ENCODE measurements at places on chromosomes 2 and 18.

GRCh38 chr2:122009561-122009960, 254.1 kb downstream of the TSN start:
- no peaks in the 10 kb centered on the region for H3K4me1 ChIP-seq
- DNase-seq = no peak
- H3K4me3 ChIP-seq = no peak overlapping the region
- H3K27ac ChIP-seq = no peak overlapping the region
- H3K36me3 ChIP-seq = no peaks in the 10 kb centered on the region

GRCh38 chr2:1306014-1306686, 107.1 kb upstream of the TPO start:
- H3K27me3 ChIP-seq = no peaks in the 10 kb centered on the region
- no peak for DNase-seq
- no peak overlapping the region for H3K27ac ChIP-seq
- no peaks in the 10 kb centered on the region for H3K4me1 ChIP-seq
- H3K4me3 ChIP-seq = no peak overlapping the region
- no peaks in the 10 kb centered on the region for H3K36me3 ChIP-seq

GRCh38 chr2:169528271-169528701, 18.8 kb downstream of the KLHL41 start:
- peak; percentile 83 for DNase-seq
- no peak overlapping the region for H3K4me3 ChIP-seq
- no peaks in the 10 kb centered on the region for H3K4me1 ChIP-seq
- no peak overlapping the region for H3K27ac ChIP-seq

DNA sequence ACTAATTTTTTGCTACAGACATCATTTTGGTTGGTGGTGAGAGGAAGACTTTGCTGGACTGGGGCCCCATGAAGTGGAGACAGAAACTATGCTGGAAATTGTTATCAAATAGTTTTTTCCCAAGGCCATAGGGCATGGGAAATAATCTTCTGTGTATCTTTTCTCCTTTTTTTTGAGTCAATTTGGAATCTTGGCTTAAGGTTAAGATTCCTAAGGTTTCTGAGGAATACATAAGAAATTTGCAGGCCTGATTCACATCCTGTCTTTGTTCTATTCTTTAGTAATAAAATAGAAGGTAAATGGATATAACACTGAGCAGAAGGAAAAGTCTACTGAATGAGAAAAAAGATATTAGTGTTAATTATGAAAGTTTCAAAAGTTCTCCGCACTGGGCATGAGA, 16.6 kb downstream of the SMC6 start:
- H3K4me1 ChIP-seq = no peaks in the 10 kb centered on the region
- no peaks in the 10 kb centered on the region for H3K27me3 ChIP-seq
- H3K4me3 ChIP-seq = no peak overlapping the region
- H3K27ac ChIP-seq = no peak overlapping the region

DNA sequence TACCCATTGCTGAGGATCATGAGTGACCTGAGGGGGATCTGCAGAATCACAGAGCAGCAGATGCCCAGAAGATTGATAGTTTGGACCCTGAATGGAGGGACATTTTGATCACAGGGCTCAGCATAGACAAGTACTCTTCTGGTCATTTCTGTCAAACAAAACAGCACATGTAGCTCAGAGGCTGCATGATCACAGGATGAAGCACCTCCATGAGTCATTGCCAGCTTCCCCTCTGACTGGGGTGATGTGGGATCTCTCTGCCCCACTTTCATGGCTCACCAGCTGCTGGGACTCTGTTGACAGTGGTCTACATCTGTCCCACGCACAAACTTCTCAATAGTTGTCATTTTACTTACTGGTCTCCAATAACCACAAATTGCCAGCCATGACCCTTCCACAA, 264.1 kb downstream of the RPIA start:
- no peak for DNase-seq
- no peak overlapping the region for H3K27ac ChIP-seq
- no peak overlapping the region for H3K4me3 ChIP-seq
- H3K36me3 ChIP-seq = no peaks in the 10 kb centered on the region
- H3K27me3 ChIP-seq = peaks cover 8% of the 10 kb centered on the region
- H3K4me1 ChIP-seq = no peaks in the 10 kb centered on the region

- peaks cover 56% of the 10 kb centered on the region for H3K27me3 ChIP-seq
- H3K36me3 ChIP-seq = no peaks in the 10 kb centered on the region
- no peak for DNase-seq
- H3K27ac ChIP-seq = no peak overlapping the region
- no peak overlapping the region for H3K4me3 ChIP-seq
- H3K4me1 ChIP-seq = peaks cover 8% of the 10 kb centered on the region
Observed at GRCh38 chr18:61891271-61891670, 1.5 kb downstream of the RNF152 start.

DNA sequence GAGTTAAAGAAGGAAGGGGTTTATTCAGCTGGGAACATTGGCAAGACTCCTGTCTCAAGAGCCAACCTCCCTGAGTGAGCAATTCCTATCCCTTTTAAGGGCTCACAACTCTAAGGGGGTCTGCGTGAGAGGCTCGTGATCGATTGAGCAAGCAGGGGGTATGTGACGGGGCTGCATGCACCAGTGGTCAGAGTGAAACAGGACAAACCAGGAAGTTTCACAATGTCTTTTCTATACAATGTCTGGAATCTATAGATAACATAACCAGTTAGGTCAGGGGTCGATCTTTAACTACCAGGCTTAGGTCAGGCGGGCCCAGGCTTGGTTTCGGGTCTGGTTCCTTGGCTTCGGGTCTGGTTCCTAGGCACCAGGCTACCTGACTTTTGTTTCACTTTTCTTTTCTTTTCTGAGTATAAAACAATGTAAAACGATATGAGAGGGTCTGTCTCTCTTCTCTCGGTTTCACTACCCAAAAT, 30.1 kb upstream of the LIPG start:
- peaks cover 29% of the 10 kb centered on the region for H3K27me3 ChIP-seq
- peaks cover 2% of the 10 kb centered on the region for H3K36me3 ChIP-seq
- no peak for DNase-seq
- no peaks in the 10 kb centered on the region for H3K4me1 ChIP-seq

- DNase-seq = no peak
- H3K4me3 ChIP-seq = no peak overlapping the region
- no peak overlapping the region for H3K27ac ChIP-seq
- no peaks in the 10 kb centered on the region for H3K27me3 ChIP-seq
- H3K36me3 ChIP-seq = no peaks in the 10 kb centered on the region
Observed at GRCh38 chr2:212154477-212154878, 384.1 kb downstream of the ERBB4 start.

DNA sequence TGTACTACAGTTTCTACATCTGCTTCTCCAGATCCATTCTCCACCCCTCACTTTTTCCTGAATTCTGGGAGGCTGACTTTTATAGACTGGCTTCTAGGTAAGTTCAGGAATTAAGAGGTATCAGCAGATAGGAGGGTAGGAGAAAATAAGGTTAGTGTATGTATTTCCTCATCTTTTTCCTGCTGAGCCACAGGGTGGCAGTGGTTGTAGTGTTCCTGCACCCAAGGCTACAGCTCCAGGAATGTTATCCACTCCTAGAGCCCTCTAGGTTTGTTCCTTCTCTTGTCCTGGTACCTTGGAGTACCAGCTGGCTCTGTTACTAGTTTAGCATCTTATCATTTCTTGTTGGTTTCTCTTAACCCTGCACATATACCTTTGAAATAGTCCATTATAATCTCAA, 40.7 kb upstream of the C2orf66 start:
- peaks cover 55% of the 10 kb centered on the region for H3K36me3 ChIP-seq
- no peak overlapping the region for H3K4me3 ChIP-seq
- DNase-seq = no peak
- peaks cover 32% of the 10 kb centered on the region for H3K4me1 ChIP-seq

- no peak for DNase-seq
- H3K4me1 ChIP-seq = peaks cover 3% of the 10 kb centered on the region
- peaks cover 30% of the 10 kb centered on the region for H3K27me3 ChIP-seq
- no peak overlapping the region for H3K4me3 ChIP-seq
- no peaks in the 10 kb centered on the region for H3K36me3 ChIP-seq
Observed at GRCh38 chr2:9251154-9252001, 44.8 kb downstream of the ASAP2 start.

GRCh38 chr2:132909427-132909826, 239.4 kb upstream of the LYPD1 start:
- DNase-seq = no peak
- no peaks in the 10 kb centered on the region for H3K36me3 ChIP-seq
- H3K27me3 ChIP-seq = no peaks in the 10 kb centered on the region

DNA sequence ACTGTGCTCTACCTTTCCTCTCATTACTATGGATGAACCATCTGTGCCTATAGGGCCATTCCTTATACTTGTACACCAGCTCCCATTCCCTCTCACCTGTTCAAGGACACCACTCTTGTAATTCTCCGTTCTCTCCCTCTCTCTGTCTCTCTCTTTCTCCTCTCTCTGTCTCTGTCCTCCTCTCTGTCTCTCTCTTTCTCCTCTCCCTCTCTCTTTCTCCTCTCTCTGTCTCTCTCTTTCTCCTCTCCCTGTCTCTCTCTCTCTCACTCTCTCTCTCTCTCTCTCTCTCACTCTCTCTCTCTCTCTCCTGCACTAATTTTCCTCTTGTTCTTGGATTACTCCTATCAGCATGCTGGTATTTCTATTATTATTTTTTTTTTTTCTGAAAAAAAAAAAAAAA, 78.9 kb upstream of the RMDN2 start:
- H3K36me3 ChIP-seq = peaks cover 2% of the 10 kb centered on the region
- DNase-seq = no peak
- no peak overlapping the region for H3K4me3 ChIP-seq
- no peak overlapping the region for H3K27ac ChIP-seq

DNA sequence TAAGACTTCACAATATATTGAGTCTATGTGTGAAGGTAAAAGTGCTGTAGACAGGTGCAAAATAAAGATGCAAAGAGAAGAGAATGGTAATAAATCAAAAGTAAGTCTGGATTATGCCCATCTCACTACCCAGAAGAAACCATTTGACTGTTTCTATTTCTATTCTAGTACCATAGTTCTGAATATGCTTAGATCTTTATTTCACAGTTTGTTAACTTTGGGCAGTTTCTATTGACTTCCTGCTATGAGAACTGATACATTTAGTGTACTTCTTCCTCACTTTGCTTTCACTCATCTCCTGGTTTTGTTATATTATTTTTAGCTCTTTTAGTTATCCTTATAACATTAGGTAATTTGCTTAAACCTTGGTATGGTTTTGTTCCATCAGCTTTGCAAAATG, 94.9 kb downstream of the HS1BP3 start:
- no peak overlapping the region for H3K27ac ChIP-seq
- H3K27me3 ChIP-seq = peaks cover 17% of the 10 kb centered on the region
- no peak overlapping the region for H3K4me3 ChIP-seq
- H3K4me1 ChIP-seq = peaks cover 7% of the 10 kb centered on the region
- H3K36me3 ChIP-seq = no peaks in the 10 kb centered on the region

GRCh38 chr2:75548036-75548573, 12.6 kb downstream of the EVA1A start:
- DNase-seq = no peak
- H3K27ac ChIP-seq = no peak overlapping the region
- H3K36me3 ChIP-seq = no peaks in the 10 kb centered on the region
- no peaks in the 10 kb centered on the region for H3K4me1 ChIP-seq
- H3K27me3 ChIP-seq = peaks cover 11% of the 10 kb centered on the region

GRCh38 chr18:10499230-10499629, 26.6 kb upstream of the NAPG start:
- no peaks in the 10 kb centered on the region for H3K36me3 ChIP-seq
- H3K4me3 ChIP-seq = no peak overlapping the region
- no peak for DNase-seq
- peaks cover 42% of the 10 kb centered on the region for H3K27me3 ChIP-seq
- H3K27ac ChIP-seq = no peak overlapping the region
- H3K4me1 ChIP-seq = peaks cover 13% of the 10 kb centered on the region

DNA sequence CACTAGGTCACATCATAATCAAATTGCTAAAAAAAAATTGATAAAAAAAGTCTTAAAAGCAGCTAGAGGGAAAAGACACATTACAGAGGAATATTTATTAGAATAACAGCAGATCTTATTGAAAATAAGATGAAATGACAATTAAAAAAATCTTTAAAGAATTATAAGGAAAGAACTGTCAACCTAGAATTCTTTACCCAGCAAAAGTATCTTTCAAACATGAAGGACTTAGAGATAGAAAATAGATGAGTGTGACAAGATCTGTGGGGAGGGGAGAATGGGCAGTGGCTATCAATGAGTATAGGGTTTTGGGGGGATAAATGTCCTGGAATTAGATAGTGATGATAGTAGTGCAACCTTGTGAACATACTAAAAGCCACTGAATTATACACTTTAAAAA, 26.5 kb upstream of the RNF103 start:
- H3K27ac ChIP-seq = no peak overlapping the region
- H3K4me3 ChIP-seq = no peak overlapping the region
- H3K36me3 ChIP-seq = peaks cover 9% of the 10 kb centered on the region

- H3K27ac ChIP-seq = no peak overlapping the region
- H3K4me1 ChIP-seq = no peaks in the 10 kb centered on the region
- H3K36me3 ChIP-seq = no peaks in the 10 kb centered on the region
- DNase-seq = no peak
- H3K4me3 ChIP-seq = no peak overlapping the region
Observed at GRCh38 chr18:52813635-52814416, 473.8 kb downstream of the DCC start.

DNA sequence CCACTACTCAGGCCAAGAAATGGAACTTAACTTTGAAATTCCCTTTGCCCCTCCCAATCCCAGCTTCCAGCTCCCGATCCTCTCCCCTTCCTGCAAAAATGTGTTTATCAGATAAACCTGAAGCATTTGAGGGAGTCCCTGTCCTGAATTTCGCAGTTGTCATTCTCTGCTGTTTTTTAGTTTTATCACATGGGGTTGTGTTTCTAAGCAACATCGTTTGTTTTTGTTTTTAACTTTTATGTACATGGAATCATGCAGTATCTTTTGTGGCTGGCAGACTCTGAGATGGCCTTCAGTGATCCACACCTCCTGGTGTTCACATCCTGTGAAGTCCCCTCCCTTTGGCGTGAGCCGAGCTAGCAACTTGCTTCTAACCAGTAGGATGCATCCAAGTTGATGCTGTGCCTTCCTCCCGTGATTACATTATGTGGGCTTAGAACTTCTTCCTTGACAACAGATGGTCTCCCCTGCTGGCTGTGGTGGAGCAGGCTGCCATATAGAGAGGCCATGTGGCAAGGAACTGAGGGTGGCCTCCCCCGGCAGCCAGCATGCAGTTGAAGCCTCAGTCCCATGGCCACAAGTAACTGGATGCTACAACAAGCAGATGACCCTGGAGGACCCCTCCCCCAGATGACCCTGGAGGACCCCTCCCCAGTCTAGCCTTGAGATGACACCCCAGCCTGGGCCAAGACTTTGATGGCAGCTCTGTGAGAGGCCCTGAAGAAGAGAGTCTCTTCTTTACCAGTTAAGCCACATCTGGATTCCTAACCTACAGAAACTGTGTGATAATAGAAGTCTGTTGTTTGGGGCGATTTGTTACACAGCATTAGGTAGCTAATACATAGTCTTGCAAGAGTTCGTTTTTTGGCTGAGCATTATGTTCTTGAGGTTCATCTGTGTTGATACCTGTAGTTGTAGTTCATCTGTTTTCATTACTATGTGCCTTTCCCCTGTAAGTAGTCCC, 27.7 kb downstream of the SH3BP4 start:
- H3K27me3 ChIP-seq = no peaks in the 10 kb centered on the region
- H3K4me1 ChIP-seq = no peaks in the 10 kb centered on the region
- H3K36me3 ChIP-seq = no peaks in the 10 kb centered on the region
- H3K4me3 ChIP-seq = no peak overlapping the region

GRCh38 chr18:55442561-55442960, 145.4 kb downstream of the TCF4 start:
- no peak overlapping the region for H3K4me3 ChIP-seq
- no peak overlapping the region for H3K27ac ChIP-seq
- no peaks in the 10 kb centered on the region for H3K36me3 ChIP-seq
- H3K4me1 ChIP-seq = no peaks in the 10 kb centered on the region
- DNase-seq = no peak
- no peaks in the 10 kb centered on the region for H3K27me3 ChIP-seq
